ENCODE measurements at places on chromosomes 12 and 14.

- DNase-seq, result no peak
Measured at GRCh38 chr14:67833403-67833802, 13.8 kb downstream of the RAD51B start.

- DNase-seq, result no peak
Measured at GRCh38 chr14:89507521-89507920, 90.5 kb upstream of the FOXN3 start.

DNA sequence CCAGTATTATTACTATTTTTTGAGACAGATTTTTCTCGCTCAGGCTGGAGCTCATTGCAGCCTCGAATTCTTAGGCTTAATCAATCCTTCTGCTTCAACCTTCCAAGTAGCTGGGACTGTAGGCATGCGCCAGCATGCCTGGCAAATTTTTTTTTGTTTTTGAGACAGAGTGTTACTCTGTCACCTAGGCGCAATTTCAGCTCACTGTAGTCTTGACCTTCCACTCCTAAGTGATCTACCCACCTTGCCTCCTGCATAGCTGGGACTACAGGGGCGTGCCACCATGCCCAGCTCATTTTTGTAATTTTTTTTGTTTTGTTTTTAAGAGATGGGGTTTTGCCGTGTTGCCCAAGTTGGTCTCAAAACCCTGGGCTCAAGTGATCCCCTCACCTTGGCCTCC, 15.2 kb downstream of the ERC1 start:
- DNase-seq, result no peak

DNA sequence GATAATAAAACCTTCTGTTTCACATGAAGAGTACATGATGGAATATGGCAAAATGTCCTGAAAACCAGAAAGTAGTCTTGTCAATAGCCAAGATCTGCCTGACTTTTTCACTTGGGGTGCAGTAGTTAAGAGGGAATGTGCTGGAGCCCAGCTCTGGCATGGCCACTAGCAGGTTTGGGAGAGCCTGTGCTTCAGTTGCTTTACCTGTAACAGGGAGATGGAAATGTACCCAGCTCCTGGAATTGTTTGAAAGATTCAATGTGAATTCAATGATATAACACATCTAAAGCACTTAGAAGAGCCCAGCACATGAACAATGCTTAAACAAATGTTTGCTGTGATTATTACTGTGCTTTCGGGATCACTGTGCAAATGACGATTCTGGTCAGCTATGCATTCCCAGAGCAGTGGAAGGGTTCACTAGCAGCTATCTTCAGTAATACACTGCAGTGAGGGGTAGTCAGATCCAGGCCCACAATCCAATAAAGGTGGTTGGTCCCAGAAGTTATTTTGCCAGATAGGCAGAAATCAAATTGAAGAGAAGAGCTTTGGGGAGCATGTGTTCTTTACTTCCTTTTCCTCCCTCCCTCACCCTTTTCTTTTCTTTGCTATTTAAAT, 224.9 kb downstream of the APAF1 start:
- DNase-seq, result no peak

DNA sequence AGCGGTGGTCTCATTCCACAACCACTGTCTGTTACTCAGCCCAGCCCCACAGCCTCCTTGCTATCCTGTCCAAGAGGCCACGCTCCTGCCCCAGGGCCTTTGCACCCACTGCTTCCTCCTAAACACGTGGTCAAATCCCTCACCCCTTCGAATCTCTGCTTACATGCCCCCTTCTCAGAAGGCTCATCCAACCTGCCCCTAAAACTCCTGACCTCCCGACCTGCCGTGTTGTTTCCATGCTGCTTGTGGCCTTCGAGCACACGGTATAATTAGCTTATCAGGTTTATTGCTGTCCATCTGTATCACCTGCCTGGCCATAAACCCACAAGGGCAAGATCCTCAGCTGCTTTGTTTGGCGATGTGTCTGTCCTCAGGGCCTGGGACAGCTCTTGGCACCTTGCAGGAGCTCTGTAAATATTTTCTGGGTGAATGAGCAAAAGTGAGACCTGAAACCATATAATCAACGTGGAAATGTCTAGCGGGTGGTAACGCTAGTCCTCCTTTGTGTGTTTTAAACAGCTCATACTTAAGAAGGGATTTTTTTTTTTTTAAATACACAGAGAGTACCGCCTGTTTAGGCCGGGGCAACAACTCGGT, 36.0 kb downstream of the SCARB1 start:
- no peak for DNase-seq

GRCh38 chr12:64819816-64820402, 4.5 kb upstream of the TBC1D30 start:
- DNase-seq, result no peak

Data from stimulated activated CD4-positive, alpha-beta T cell treated with anti-CD3 and anti-CD28 coated beads, TNF-alpha, amount 100 ng/mL, for 48 hours (primary cell).